ENCODE measurements at places on chromosomes 6 and 20.

GRCh38 chr20:23926526-23926880 lies 47.0 kb upstream of the CST5 start:
- DNase-seq: no peak

- DNase-seq: no peak
These were observed 195.4 kb downstream of the ASCC3 start for GRCh38 chr6:100685747-100686146.

GRCh38 chr20:49712646-49712995 lies 1.1 kb downstream of the B4GALT5 start:
- no peak for DNase-seq

- DNase-seq: no peak
These were observed 9.1 kb downstream of the PRND start for GRCh38 chr20:4730780-4731179.
